ENCODE measurements at places on chromosomes 5 and 9.

DNA sequence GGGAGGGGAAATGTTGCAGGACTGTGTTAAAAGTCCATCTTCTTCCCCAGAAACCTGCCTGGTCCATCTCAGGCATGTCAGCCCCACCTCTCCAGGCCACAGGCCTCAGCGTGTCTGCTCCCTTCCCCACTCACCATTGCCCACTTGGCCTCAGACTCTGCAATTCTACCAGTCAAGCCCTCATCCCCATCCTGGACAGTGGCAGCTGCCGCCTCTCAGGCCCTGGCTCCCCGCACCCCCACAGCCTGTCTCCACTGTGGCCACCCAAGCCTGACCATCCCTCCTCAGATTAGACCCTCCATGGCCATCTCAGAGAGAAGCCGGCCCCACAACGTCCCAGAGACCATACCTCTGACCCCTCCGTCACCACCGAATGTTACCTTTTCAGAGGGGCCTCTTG, 89.9 kb downstream of the BARX1 start:
- no peak for DNase-seq

- no peak for DNase-seq
These were observed 15.9 kb downstream of the STOM start for GRCh38 chr9:121354141-121354540.

- no peak for DNase-seq
These were observed 3.2 kb downstream of the GALNT10 start for GRCh38 chr5:154193701-154194121.

DNA sequence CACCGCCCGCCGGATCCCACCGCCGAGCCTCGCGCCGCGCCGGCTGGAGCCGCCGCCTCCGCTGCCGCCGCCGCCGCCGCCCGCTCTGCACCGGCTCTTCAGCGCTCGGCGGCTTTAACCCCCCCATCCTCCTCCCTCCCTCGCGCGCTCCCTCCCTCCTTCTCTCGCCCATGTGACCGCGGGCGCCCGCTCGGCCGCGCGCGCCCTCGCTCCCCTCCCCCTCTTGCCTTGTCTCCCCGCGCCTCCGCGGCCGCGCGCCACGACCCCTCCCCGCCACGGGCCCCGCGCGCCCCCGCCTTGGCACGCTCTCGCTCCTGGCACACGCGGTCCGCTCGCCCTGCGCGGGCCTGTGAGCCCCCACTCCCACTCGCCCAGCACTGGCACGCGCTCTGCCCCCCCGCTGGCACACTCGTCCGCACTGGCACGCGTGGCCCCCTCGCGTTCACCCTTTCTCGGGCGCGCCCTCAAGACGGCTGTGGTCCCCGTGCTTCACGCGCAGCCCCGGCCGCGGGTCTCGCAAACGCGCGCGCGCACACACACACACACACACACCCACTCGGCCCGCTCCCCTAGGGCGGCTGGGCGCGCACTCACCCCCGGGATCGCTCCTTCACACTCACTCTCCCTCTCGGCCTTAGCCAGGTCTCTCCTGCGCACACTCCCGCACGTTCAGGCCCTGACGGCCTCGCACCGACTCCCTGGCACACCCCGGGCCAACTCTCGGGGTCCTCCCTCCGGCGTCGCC, at the start of gene CNTFR:
CNTFR (minus strand) TSS at position 89 of the 745 bp plus-strand sequence. CDS start 20,743 bp downstream, outside the sequence.
- no peak for DNase-seq

- no peak for DNase-seq
These were observed 59.8 kb downstream of the PTCD2 start for GRCh38 chr5:72379936-72380335.

- DNase-seq, result no peak
These were observed 1.8 kb downstream of the PRR7 start for GRCh38 chr5:177448244-177448950.

GRCh38 chr9:131745610-131746009, 5.7 kb upstream of the RAPGEF1 start:
- no peak for DNase-seq

DNA sequence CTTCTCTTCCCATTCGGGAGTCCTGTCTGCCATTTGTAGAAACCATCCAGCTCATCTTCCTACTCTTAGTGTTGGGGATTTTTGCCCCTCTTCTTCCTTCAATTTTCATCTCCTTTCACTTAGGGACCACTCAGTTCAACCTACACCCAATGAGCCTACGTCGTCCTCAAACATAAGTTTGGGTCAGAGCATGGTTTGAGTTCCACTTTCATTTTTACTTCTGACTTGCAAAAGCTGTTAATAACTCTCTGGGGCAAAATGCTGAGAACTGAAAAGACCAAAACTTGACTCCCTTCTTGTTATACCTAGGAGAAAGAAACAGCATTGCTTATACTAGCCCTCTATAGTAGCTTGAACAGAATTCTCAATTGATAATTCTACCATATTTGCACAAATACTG, 381.5 kb upstream of the MPDZ start:
- no peak for DNase-seq

DNA sequence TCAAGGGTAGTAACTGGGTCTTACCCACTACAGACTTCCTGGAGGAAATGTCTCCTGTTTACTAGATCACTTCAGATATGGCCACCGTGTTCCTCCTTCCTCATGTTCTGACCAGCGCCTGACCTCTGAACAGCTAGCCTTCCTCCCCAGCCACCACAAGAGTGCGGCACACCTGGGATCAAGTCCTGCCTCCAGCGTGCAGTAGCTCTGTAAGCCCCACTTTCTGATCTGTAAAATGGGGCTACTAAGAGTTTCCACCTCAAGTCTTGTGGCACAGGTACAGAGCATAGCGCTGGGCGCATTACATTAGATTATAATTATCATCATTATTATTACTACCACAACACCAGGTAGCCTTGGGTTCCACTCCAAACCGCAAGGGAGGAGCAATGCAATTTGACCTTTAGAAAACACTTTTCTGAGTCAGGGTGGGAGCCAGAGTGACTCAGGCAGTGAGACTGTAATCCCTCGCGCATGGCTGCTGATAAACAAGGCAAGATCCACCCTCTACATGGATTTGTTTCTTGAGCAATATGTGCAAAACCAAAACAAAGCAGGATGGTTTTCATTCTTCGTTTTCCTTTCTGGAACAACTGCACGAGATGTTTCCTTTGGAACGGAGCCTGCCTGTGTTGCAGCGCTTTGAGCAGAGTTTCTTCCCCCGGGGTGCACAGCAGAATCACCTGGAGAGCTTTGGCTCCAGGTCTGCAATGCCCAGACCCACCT, 65.0 kb upstream of the ANGPTL2 start:
- no peak for DNase-seq

- DNase-seq, result no peak
These were observed 394.4 kb upstream of the ZNF608 start for GRCh38 chr5:125140855-125141254.
